ENCODE measurements at places on chromosomes 3 and 15. TPM values are rescaled to one million over a fixed set of nuclear protein-coding genes. Genes with fewer than 3 reads are reported as not detected.

Gene CKMT1B
- 24.4 TPM for total RNA-seq

Gene DHX30
- total RNA-seq = 114 TPM

Gene CLEC3B
- 0.57 TPM for total RNA-seq

Gene HIGD2B
- total RNA-seq = 0.27 TPM

Gene ROBO2
- not detected for total RNA-seq

Gene ATP13A5
- not detected for total RNA-seq

Gene LNP1
- 1.6 TPM for total RNA-seq

Gene CHRNA5
- total RNA-seq = 25.2 TPM

Gene BDH1
- 26.6 TPM for total RNA-seq

Gene CDC25A
- total RNA-seq = 19.6 TPM

Gene SLC28A1
- total RNA-seq = not detected

Gene FOXL2NB
- total RNA-seq = 0.93 TPM

Gene SLC9C1
- total RNA-seq = 0.79 TPM

Gene ATP10A
- 0.02 TPM for total RNA-seq

Gene MGLL
- total RNA-seq = 6.8 TPM

Gene GABRB3
- total RNA-seq = 0.52 TPM
